ENCODE measurements at places on chromosomes 1 and 21.

DNA sequence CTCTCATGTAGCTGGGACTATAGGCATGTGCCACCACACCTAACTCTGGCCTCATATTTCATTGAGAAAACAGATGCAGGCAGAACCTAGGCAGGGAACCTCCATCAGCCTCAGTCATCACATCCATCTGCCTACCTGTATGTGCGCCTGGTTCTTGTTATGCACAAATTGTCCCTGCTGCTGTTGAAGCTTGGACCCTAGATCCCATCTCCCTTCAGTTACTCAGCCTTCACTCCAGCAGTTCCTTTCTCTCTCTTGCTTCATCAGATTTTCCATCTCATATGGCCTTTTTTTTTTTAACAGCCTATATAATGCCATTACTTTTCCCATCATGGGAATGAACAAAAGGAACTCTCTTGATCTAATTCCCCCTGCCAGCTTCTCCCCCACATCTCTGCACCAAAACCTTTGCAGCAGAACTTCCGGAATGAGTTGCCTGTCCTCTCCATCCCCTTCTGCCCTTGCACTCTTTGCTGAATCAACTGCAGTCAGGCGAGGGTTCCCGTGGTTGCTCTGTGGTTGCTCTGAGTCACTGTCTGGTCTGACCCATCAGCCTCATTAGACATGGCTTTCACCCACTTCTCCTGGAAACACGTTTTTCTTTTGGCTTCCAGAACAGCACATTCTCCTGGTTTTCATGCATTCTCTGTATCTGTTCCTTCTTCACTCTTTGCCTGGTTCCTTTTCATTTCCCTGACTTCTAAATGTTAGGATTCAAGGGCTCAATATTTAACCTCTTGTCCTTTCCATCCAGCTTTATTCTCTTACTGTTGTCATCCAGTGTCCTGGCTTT lies 41.5 kb downstream of the UBE4B start:
- no peak for DNase-seq

GRCh38 chr1:232090816-232091215 lies 464.2 kb downstream of the DISC1 start:
- no peak for DNase-seq

GRCh38 chr1:17259233-17259873 lies 10.5 kb downstream of the PADI3 start:
- DNase-seq, result no peak

GRCh38 chr1:189021577-189021976 lies 1456.1 kb downstream of the BRINP3 start:
- DNase-seq, result no peak

- no peak for DNase-seq
Observed at GRCh38 chr1:5885471-5886139, 106.6 kb downstream of the NPHP4 start.

DNA sequence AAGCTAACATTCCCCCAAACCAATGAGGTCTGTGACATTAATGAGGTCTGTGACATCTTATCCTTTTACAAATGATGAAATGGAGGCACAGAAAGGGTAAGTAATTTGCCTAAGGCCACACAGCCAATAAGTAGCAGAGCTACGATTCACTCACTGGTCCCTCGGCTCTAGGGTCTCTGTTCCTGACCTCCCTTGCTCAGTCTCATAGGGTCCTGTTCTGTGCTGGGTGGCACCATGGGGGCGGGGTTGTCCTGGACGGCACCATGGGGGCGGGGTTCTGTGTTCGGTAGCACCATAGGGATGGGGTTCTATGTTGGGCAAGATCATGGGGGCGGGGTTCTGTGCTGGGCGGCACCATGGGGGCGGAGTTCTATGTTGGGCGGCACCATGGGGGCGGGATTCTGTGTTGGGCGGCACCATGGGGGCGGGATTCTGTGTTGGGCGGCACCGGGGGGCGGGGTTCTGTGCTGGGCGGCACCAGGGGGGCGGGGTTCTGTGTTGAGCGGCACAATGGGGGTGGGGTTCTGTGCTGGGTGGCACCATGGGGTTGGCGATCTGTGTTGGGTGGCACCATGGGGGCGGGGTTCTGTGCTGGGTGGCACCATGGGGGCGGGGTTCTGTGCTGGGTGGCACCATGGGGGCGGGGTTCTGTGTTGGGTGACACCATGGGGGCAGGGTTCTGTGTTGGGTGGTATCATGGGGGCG lies 55.6 kb downstream of the CLSTN1 start:
- no peak for DNase-seq

DNA sequence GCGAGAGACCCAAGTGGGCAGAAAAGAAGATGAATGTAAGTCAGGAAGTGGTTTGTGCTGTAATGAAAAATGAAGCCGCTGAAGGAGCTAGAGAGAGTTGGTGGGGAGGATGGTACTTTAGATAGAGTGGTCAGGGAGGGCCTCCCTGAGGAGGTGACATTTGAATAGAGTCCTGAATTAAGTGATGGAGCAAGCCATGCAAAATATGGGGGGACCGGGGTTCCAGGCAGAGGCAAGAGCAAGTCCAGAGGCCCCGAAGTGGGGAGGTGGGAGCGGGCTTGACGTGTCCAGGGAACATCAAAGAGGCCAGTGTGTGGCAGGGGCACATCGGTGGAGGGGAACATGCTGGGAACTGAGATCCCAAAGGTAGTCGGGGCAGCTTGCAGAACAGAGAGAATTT lies 43.1 kb downstream of the OPRD1 start:
- DNase-seq, result no peak

GRCh38 chr1:157404614-157405013 lies 147.7 kb downstream of the FCRL5 start:
- no peak for DNase-seq

- no peak for DNase-seq
Observed at GRCh38 chr1:196902344-196902743, 14.5 kb downstream of the CFHR4 start.

GRCh38 chr1:156228501-156228900 lies 13.5 kb upstream of the BGLAP start:
- no peak for DNase-seq

GRCh38 chr1:158007667-158008386 lies 14.4 kb downstream of the KIRREL1 start:
- no peak for DNase-seq

DNA sequence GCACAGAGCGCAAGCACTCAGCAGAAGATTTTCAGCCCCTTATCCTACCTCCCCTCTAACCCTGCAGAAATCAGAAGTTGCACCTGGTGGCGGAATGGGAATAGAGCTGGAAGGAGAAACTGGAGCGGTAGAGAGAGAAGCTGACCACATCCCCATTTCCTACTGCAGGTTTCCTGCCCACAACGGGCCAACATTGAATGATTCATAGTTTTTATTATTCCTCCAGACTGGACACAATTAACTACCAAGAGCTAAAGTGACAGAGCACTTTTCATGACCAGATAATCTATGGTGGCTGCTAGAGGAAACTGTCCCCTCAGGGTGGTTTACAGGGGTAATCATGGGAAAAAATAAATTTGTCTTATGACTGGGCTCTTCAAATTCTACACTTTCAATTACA lies 21.3 kb upstream of the LRRC8D start:
- DNase-seq, result no peak

DNA sequence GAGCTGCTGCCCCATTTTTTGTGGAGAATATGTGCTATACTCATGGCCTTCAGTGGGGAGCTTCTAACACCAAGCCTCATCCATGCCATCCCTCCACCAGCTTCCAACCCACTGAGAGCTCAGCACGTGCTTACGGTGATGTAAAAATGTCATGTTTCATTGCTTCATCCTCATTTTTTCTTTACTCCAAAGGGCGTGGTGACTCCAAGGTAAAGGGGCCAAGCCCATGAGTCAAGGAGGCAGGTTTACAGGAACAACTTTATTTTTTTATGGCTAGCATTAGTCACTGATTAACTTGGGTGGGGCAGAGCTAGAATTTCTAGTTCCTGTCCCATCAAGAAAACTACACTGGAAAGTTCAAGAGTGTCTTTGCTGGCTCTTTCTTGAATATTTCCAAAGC lies at the start of gene C1orf226:
C1orf226 (plus strand) TSS at position 346 of the 400 bp plus-strand sequence. CDS start 174 bp downstream, outside the sequence.
- no peak for DNase-seq

- DNase-seq, result no peak
Observed at GRCh38 chr21:33236013-33236686, 6.4 kb downstream of the IFNAR2 start.

GRCh38 chr1:209063767-209064659 lies 519.5 kb upstream of the CAMK1G start:
- DNase-seq, result no peak

DNA sequence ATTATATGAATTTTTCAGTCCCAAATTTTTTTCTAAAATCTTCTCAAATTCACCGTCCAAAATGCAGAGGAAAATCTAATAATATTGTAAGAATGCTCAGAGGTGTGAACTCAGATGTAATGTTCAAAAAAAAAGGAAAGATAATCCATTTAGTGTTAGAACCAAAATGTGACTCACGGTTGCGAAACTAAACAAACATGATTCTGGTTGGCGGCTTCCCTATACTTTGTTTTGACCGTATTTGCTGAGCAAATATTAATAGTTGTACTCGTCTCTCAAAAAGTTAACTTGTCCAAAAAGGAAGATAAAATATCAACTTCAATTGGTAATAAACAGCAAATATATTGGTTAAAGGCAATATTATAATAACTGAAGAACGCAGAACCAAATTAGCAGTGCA lies 34.4 kb downstream of the ZSWIM5 start:
- DNase-seq, result no peak

DNA sequence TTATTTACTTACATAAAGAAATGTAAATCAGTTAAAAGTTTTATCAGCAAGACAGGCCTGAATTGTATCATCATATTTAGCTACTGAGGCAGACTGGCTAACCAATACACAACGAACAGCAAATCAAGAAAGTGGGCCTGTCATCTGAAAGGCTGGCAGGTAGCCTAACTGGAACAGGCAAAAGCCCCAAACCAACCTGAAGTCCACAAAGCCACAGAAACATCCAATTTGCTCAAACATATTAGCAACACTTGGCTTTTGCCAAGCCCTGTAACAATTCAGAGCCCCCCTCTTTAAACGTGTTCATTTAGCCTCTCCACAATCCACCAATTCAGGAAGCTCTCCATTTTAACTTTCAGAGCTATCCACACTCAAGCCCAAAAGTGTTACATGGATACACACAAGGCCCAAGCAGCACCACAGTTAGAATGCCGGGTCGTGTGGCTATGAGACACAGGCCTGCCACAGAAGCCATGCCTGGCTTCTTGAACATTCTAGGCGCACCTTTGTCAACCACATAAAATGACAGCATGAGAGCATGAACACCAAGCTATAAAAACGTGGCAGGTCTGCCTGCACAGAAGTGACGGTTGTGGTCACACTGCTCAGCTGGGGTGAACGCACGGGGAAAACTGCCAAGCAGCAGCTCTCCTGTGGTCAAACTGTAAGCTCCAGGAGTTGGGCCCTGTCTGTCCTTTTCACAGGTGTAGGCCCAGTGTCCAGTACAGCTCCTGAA lies 49.3 kb downstream of the CD34 start:
- no peak for DNase-seq

GRCh38 chr1:2966449-2967328 lies 54.6 kb upstream of the ACTRT2 start:
- no peak for DNase-seq

DNA sequence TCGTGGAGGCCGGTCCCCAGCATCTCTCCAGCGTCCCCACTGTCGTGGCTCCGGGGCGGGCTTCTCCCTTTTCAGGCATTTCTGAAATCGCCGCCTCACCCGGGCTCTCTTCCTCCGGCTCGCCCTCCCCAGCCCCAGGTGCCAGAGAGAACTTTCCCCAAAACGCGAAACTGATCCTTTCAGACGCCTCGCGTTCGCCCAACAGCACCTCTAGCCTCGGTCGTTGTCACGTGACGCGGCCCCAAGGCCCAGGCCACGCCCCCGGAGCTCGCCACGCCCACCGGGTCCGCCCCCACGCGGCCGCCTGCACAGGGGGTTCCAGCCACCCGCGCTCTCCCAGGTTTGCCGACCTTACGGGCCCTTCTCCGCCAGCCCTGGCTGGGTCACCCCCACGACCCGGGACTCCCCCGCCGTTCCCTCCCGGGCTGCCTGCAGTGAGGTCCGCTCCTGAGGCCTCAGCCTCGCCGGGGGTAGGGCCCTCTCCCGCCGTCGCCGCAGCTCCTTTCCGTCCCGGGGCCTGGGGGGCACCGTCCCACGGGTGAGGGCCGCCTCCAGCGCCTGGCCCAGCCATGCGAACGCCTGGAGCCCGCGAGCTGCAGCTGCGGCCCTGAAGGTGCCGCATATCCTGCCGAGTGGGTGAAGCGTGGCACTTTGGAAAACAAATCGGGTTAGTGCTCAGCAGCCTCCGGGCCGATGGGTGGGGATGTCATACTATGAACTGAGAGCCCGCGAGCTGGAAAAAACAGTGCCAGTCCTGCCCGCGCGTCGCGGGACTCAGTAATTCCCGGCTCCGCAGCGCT lies 21.0 kb downstream of the H3-3A start:
- DNase-seq, result no peak

DNA sequence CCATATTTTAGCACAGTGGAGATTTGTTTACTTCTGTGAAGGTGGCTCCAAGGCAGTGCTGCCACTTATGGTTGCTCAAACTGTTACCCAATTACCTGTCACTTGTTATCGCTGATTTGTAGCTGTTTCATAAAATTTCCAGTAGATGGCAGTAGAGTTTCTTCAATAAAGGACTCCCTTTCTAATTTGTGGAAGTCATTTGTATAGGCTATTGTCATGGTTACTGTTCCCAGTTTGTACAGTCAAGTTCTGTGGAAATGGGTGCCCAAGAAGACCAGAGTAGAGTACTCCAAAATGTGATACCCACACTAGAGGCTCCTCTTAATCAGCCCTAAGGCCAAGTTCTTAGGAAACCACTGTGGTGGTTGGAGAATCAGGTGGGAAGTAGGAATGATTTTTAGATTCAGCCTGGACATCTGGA lies 186.1 kb downstream of the CLEC20A start:
- peak; percentile 74 for DNase-seq

DNA sequence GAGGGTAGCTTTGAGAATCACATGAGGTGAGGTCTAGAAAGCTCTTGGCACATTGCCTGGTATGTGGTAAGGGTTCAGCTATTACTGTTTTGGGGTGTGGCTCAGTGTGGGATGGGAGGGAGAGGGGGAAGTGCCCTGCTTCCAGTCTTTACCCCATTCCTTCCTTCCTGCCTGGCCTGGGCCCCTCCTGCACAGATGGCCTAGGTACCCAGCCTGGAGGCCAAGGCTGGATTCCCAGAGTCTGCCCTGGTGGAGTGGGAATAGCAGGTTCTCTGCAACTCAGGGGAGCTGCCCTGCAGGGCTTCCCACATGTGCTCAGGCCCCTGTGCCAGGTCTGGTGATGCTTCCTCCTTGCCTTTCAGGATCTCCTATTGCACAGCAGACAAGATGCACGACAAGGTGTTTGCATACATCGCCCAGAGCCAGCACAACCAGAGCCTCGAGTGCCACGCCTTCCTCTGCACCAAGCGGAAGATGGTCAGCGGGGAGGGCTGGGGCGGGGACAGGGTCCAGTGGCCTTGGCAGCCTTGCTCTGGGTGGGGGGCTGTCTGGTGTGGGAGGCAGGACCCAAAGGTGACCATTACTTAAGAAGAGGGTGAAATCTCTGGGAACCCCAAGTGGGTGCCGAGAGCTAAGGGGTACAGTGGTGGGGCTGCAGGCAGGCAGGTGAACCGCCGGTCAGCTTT lies 13.5 kb downstream of the LDLRAP1 start:
- no peak for DNase-seq

- no peak for DNase-seq
Observed at GRCh38 chr1:119000371-119001180, 12.4 kb upstream of the TBX15 start.

Data from NCI-H187 treated with DMSO at 0.1 percent for 48 hours (cell line).